ENCODE measurements at places on chromosomes 12 and 14.

DNA sequence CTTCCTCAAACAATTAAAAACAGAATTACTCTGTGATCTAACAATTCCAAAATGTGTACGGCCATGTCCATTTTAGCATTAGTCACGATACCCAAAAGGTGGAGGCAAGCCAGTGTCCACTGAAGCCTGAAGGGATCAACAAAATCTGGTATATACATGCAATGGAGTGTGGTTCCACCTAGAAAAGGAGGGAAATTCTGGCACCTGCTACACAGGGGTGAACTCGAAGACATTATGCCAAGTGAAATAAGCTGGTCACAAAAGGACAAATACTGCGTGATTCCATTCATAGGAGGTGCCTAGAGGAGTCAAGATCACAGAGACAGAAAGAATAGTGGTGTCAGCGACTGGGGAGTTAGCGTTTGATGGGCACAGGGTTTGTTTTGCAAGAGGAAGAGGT is 331.4 kb downstream of the MED13L start:
- no peak for DNase-seq

DNA sequence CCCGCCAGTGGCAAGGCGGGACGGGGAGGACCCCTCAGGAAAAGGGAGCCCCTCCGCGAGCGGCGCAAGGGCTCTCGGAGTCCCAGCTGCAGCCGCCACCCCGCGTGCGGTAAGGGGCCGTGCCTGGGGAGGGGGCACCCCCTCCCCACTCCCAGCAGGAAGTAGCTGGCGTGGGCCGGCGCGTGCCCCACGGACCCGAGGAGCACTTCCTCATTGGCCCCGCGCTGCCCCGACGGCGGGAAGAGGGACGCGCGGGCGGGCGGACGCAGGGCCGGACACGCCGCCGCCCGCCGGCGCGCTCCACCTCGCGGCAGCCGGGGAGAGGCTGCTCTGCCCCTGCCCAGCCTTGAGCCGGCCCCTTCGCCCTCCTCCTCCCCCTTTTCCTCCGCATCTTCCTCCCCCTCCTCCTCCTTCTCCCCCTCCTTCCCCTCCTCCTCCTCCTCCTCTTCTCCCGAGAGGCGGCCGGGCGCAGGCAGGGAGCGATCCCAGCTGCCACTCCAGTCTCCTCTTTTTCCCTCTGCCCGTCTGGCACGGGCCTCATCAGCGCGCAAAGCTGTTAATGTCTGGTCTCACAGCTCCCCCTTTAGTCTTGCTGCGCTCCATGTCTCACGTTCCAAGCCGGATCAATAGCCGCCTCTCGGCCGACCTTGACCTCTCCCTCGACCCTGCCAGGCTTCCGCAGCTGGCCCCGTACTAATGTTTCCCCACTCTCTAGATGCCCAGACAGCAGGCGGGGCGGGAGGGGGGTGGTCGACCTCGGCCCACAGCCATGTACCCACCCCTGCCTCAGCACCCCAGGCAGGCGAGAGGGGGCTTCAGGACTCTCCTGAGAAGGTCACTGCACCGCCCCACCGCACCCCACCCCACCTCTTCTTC is 2.6 kb upstream of the BCL11B start:
- no peak for DNase-seq

GRCh38 chr12:116971222-116971621 is 60.5 kb downstream of the FBXW8 start:
- no peak for DNase-seq

GRCh38 chr14:98903371-98903770 is 368.6 kb downstream of the BCL11B start:
- DNase-seq: no peak

DNA sequence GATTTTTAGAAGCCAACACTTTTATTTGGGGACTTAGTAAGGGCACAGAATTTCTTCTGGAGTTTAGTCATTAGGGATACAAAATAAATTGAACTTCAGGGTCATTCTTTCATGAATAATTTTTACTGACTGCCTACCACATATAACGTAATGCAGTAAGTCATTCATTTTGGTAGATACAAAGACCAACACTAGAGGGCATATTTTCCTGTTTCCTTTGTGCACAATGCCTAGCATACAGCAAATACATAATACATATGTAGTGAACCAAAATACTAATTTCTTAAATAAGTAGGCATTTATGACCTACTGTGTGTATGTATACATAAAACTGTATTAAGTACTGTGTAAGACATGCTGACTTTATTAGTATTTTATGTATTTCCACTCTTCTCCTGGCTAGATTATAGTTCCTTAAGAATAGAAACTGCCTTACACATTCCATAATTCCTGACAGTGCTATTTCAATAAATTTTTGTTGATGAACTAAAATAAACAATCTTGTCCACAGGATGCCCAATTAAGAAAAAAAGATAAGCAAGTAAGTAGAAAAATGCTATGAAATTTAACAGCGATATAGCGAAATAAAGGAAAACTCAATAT is 47.9 kb downstream of the PPP1R12A start:
- no peak for DNase-seq

DNA sequence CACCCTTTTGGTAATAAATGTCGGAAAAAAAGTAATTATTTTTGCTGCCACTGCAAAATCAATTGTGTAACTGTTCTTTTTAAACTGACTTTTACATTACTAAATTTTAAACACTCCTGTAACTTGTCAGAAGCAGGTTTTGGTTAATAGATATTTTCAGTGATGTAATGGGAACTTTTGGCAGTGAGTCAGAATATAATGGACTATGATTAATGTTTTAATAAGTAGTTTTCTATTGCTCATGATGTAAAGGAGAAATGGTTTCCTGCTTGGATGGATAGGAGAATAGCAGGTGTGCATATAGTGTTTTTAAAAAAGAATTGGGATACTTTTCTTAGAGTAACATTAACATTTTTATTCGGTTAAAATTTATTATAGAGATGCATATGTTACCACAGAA is 58.8 kb downstream of the TRMT5 start:
- no peak for DNase-seq

DNA sequence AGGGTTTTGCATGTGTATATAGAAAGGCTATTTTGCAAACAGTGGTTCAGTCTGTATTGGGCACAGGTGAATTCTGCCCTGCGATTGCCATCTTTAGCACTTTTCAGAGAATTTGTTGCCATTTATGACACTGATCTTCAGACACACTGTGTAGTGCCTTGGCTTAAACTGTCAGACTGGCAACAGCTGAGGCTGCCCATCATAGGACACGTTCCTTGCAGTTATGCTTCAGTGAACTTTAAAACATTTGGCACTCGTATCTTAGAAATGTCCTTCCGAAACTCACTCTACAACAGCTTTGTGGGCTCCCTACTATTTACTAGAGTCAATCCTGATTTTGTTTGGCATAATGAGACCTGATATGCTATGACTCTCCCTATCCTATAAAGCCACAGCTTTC is 29.1 kb downstream of the AP5M1 start:
- no peak for DNase-seq

DNA sequence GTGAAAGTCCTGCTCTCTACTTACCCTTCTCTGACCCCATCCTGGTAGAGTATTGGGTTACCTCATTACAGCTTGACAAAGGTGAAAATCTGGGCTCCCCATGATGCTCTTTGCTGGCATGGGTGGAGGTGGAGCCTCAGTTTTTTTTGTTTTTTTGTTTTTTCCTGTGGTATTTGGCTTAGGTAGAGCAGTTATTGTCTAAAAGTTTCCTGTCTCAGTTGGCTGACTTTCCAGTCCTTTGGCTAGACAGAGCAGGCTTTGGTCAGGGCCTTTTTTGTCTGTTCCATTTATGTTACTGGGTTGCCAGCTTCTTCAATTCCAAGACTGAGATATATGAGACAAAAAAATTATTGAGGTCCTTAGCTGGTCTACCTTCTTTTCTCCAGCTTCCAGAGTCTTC is 163.4 kb downstream of the GALC start:
- no peak for DNase-seq

DNA sequence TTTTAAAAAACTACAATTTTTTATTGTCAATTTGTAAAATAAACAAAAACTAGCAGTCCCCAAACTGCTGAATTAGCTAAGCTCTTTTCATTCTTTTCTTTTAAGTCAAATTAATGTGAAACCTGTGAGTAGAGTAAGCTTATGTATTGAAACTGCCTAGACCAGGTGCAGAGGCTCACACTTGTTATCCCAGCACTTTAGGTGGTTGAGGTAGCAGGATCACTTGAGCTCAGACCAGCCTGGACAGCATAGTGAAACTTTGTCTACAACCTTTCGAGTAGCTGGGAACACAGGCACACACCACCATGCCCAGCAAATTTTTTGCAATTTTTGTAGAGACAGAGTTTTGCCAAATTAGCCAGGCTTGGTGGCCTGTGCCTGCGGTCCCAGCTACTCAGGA is 26.4 kb downstream of the SCFD1 start:
- no peak for DNase-seq

DNA sequence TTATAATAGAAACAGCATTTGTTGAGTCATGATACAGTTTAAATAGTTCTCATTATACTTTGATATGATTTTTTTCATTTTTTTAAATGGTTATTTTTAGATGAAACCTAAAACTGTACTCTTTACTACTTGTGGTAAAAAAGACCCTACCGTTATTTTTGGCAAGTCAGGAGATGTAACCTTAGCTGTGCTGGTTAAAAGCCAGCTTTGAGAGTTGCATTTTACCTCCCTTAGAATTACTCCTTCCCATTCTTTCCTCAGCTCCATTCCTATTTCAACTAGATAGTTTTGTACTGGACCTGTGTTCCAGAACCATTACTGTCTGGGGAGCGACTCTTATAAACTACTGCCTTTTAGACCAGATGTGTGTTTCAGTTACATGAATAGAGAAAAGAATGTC is 92.0 kb downstream of the RAD51B start:
- DNase-seq: no peak

DNA sequence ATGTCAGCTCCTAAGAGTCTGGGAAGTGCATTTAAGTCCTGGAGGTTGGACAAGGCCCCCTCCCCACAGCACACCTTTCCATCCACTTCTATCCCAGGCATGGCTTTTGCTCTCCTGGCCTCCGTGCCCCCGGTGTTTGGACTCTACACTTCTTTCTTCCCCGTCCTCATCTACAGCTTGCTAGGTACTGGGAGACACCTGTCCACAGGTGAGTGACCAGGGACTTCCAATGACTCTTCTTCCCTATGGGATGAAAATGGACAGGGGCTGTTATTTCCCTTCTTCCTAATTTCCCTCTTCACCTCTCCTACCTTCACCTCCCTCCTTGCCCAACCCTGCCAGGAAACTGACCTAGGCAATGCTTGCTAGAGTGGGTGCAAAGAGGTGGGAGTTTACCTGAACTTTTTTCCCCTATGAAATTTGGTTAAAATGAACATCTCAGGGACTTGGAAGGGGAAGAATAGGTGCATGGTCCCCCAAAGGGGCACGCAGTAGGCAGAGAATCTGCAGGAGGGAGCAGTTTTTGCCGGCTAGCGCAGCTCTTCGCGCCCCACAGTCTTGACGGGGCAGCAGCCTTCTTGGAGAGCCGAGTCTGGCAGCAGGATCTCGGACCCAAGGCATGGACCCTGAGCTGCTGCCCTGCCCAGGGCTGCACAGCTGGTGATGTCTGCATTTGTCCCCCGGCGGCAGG is 9.2 kb downstream of the ARHGEF25 start:
- DNase-seq: no peak

DNA sequence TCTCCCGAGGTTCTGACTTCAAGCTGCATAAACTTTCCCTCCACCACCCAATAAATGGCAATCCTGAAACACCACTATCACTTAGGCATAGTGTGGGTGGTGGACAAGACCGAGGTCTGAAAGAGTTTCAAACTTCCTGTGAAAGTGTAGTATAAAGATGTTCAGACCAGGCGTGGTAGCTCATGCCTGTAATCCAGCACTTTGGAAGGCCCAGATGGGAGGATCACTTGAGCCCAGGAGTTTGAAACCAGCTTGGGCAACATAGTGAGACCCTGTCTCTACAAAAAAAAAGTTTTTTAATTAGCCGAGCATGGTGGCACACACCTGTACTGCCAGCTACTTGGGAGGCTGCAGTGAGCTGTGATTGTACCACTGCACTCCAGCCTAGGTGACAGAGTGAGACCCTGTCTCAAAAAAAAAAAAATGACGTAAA is 61.9 kb downstream of the CCDC92 start:
- no peak for DNase-seq

- no peak for DNase-seq
Measured at GRCh38 chr14:93989939-93990338, 7.2 kb upstream of the CCDC197 start.

DNA sequence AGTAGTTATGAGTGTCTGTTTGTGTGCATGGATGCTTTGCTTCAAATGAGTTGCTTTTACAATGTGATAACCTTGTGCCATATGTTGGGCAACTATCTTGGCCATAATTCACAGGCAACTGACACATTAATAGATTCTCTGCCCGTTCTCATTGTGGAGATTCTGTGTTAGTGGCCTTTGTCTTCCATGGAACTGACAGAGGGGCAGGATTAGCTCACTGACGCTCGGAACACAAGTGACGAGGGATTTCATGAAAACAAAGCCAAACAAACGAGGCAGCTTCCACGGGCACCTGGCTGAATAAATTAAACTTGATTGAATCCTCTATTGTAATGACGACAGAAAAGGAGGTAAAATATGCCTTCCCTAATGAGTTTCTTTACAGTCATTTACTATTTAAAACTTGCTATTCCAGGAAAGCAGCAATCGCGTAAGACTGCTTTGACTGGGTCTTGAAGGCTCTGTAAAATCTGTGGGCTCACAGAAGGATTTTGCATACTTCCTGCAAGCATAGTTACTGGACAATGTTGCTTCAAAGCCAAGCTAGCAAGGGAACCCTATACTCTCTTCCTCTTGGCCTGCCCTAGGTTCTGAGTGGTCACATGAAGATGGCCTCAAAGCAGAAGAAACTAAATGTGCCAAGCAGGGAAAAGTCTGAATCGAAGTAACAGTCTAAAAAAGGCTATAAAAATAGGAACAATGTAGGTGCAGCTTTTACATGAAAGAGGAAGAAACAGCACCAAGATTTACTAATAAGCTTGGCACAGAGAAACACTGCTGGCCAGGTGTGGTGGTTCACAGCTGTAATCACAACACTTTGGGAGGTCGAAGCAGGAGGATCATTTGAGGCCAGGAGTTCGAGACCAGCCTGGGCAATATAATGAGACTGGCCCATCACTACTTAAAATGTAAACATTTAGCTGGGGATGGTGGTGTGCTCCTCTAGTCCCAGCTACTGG is 28.1 kb upstream of the SINHCAF start:
- no peak for DNase-seq

DNA sequence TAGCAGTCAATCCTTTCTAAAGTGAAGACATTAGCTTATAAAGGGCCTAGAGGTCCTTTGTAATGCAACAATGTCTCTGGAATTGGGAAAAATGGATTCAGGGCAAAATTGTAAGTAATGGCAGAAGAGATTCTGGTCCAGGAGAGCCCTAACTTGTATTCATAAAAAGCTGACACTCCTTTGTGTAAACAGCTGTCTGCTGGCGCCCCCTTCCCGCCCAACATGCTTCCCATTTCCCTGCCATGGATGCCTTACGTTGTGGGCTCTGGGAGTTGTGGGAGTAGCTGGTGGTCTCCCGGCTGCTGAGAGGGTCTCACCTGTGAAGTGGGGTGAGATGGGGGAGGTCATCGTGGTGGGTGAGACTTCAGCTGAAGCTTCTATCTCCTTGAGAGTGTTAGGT is 2.3 kb downstream of the ACRBP start:
- no peak for DNase-seq

DNA sequence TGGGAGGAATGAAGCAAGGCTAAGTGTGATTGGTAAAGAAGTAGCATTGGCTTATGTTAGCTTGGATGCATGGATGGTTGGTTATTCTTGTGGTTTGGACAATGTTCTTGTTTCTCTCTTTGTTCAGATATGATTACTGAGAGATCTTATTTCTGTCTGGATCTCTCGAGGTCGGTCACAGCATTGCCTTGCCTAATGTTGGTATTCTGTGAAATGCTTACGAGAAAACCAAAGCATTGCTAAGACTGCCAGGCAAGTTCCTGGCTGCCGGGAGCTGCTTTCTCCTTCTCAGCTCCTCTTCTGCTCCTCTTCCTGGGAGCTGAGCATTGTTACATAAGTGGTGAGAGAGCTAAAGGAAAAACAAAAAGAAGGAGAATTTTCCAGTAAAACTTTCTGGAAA is 7.4 kb upstream of the RND1 start:
- DNase-seq: no peak
